ENCODE measurements at places on chromosomes 7 and 10.

DNA sequence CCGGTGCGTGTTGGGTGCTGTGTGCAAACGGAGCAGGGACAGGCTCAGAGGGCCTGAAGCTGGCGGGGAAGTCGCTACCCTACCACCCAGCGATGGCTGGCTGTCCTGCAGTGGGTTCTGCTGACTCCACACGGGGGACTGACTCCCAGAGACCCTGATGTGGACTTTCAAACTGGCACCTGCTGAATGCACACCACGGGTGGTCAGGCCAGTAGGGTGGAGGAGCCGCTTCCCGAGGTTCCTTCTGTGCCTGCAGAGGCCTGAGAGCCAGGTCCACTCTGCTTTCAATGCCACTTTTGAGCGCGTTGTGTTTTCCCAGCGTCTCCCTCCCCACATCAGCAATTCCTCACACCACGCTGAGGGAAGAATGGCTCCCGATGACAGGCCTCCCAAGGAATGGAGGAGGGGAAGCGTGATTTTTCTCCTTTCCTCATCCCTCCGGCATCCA, 135.3 kb downstream of the ADARB2 start:
- no peak for DNase-seq

DNA sequence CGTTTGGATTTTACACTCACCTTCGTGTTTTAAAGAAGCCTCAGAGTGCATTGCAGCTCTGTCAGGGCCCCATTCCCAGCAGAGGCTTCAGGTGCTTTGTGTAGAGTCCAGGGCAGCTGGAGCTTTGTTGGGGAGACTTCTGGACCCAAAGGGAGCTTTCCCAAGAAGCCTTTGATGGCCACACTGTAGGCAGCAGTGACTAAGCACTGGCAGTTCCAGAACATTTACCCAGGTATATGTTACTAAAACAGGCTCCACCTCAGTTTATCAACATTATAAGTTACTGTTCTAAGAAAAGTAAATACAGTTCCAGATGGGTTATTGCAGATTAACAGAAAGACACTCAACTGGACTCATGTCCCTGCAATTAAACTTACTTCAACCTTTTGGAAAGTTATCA, 66.8 kb downstream of the LANCL2 start:
- no peak for DNase-seq

- DNase-seq = no peak
Measured at GRCh38 chr10:86651631-86652331, 2.6 kb upstream of the OPN4 start.

- DNase-seq = no peak
Measured at GRCh38 chr10:44198780-44199097, 186.2 kb downstream of the CXCL12 start.

DNA sequence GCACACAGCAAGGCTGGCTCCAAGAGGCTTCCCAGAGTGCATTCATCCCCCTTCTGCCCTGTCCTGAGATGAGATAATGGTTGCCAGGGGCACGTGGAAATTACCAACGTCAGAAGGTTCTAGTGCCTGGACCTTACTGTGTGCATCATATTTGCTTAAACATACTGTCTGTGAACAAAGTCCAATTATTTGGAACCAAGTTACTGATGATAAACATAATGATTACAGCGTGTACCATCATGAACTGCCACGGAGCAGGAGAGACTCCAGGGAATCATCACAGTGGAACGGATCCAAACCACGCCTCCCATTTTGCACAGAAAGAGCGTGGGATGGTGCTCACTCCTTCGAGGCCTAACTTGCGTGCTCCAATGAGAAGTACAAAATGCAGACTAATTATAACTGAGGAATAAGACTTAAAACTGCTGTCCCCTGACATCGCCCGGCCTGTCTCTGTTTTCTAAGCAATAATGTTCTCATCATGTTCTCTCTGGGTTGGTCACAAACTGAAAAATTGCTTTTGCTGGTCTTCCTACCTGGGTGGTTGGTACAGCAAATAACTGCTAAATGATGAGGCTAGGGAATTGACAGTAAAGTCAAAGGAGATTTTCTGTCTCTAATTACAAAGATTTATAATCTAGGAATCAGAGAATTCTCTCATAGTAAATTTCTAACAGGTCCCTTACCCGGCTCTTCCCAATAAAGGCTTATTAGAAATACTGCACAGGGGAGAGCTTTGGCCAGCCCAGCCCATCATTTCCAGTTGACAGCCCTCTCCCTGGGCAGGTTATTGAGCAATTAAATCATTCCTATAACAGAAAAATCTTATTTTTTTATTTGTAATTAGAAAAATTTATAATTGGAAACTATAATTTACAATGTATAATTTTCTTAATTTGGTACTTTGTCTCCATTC, 182.2 kb downstream of the CAMK1D start:
- DNase-seq = no peak

GRCh38 chr10:98039690-98040381, 9.4 kb upstream of the CRTAC1 start:
- no peak for DNase-seq

DNA sequence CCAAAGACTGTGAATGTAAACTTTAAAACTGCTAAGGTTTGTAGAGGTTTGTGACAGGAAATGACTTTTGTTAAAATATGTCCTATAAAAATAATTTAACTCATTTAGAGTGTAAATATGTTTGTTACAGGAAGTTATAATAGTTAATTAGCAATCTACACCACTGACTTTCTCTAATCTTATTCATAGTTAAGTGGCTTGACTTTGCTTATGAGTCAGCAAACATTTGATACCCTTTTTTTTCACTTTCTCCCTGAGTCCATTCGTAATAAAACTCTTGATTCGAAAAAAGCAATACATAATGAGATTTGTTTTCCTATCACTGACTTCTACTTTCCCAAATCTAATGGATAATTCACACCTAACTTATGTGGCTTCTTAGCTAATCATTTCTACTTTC, 317.7 kb upstream of the SEMA3C start:
- no peak for DNase-seq

DNA sequence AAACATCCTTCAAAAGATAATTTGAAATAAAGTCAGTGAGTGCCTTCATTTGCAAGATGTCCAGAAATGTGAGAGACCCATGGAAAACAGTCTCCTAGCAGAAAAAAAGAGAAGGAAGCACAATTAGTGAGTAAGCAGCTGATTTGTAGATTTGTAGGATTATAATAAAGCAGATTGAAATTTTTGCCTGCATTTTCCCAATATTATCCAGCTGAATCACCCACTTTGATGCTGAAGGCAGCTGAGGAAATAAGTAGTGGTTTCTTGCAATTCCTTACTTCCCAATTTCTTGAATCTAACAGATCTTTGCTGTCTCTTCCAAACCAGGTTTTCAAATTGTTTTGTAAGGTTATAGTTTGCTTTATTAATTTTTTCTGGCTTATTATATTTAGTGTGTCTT, 181.4 kb downstream of the GNAT3 start:
- no peak for DNase-seq

DNA sequence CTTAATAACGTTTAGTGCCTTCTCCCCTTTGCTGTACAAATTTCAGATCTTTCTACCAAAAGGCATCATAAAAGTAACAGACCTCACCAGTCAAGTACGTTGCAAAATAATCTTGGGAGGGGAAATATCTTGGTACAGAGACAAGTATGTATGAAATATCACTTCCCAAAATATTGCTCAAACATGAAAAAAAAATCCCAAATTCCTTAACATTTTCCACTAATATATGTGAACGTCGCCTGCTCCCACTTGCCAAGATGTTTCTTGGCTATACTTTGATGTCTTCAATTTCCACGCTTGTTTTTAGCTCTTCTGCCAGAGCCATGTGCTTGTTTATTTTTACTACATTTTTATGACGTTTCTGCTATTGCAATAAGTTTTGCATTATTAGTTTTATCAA, 223.5 kb downstream of the PLXNA4 start:
- DNase-seq = no peak

DNA sequence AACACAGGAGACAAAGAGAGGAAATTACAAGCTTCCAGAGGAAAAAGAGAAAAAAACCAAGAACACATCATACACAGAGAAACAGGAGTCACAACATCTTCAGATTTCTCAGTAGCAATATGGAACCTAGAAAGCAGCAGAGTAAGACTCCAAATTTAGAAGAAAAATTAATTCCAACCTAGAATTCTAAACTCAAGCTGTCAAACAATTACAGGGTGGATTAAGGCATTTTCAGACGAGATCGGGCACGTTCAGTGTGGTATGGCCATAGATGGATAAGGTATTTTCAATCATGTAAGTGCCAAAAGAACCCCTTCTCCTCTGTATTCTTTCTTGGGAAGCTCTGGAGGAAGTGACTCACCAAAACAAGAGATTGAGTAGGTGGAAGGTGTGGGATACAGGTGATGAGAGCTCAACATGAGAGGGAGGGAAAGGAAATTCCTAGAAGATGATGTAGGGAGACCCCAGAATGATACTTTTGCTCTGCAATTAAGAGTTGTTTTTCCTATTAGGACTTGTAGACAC, 51.6 kb downstream of the FAM204A start:
- DNase-seq = no peak

GRCh38 chr7:156460858-156461627, 179.5 kb upstream of the RNF32 start:
- no peak for DNase-seq

DNA sequence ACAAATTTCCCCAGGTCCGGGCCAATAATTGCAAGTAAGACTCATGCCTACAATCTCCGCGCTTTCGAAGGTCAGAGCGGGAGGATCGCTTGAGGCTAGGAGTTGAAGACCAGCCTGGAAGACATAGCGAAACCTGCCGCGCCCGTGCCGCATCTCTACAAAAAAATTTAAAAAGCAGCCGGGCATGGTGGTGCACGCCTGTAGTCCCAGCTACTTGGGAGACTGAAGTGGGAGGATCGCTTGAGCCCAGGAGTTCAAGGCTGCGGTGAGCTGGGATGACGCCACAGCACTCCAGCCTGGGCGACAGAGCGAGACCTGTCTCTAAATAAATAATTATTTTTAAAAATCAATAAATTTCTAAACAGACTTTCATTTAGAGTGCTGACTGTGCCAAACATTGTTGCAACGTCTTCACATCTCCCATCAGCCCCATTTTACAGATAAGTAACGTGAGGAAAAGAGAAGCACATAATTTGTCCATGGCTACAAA, 494 bp upstream of the CFAP43 start:
- DNase-seq = no peak

GRCh38 chr10:72842164-72842563, 51.4 kb upstream of the OIT3 start:
- DNase-seq = no peak

DNA sequence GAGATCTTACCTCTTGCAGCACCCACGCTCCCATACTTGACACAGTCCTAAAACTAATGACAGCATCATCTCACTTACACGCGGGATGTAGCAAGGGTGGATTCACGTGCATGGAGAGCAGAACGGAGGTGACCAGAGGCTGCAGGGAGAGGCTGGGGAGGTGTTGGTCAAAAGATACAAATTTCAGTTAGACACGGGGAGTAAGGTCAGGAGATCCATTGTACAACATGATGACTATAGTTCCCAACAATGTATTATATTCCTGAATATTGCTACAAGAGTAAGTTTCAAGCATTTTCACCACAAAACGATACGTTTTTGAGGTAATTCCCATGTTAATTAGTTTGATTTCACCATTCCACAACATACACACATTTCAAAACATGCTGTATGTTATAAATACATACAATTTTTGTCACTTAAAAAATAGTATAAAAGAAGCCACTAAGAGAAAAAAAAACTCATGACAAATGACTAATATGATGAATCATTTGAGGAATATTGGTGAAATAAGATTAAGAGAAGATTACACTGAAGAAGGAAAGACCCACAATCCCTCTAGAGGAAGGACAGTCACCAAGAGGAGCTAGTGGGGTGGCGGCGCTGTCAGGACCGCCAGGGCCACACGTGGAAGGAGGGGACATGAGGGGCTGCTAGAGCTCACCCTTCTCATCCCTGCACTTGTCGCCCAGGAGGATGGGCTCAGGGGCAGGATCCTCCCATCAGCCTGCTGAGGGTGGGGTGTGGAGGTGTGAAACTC, 49.4 kb upstream of the EGFR start:
- DNase-seq = no peak

DNA sequence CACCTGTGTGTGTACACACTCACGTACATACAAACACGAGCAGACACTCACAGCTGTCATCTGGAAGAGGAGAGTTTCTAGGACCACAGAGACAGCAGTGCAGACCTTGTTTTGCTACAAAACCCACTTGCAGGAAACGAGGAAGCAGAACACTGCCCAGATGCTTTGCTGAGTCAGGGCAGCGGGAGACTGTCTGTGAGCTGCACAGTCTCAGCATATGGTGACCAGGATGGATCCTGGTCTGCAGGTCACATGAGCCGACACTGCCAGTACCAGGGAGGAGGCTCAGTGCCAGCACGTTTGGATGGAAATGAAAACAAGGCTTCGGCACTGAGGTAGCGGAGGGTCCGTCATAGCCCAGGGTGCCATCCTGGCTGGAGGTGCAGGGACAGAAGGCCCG, 117.6 kb upstream of the DPP6 start:
- DNase-seq = no peak

DNA sequence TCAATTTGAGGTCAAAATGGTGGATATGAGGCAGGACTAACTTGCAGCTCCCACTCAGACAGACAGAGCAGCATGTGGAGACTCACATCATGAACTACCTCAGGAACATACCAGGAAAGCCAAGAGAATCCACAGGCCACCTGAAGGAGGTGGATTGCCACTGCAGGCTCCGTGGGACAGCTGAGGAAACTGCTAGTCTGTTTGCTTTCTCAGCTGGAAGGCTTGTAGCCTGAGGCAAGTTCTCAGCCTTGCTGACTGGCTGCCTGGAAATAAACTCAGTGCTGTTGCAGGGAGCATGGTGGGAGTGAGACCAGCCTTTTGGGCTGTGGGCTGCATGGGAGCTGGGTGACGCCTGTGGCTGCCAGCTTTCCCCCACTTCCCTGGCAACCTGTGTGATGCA, 202.9 kb downstream of the ZNF248 start:
- DNase-seq = no peak

GRCh38 chr10:36030516-36030915, 388.4 kb upstream of the FZD8 start:
- DNase-seq = no peak
